HepG2 (cell line): ENCODE measurements at places on chromosomes 6 and 20. TPM values are rescaled to one million over a fixed set of nuclear protein-coding genes. Genes with fewer than 3 reads are reported as not detected.

The SOBP gene
- 5.0 and 6.9 TPM in 2 replicates for total RNA-seq

The FOXF2 gene
- not detected in 2 replicates for total RNA-seq

The DACT2 gene
- total RNA-seq = not detected in 2 replicates

- peaks cover 65% of the 10 kb centered on the region for H3K36me3 ChIP-seq
- DNase-seq = no peak
- H3K27ac ChIP-seq = no peak overlapping the region
- H3K4me3 ChIP-seq = no peak overlapping the region
- no peaks in the 10 kb centered on the region for H3K27me3 ChIP-seq
- H3K4me1 ChIP-seq = peaks cover 17% of the 10 kb centered on the region
Observed at GRCh38 chr20:49261173-49261572, 16.7 kb downstream of the ZNFX1 start.

DNA sequence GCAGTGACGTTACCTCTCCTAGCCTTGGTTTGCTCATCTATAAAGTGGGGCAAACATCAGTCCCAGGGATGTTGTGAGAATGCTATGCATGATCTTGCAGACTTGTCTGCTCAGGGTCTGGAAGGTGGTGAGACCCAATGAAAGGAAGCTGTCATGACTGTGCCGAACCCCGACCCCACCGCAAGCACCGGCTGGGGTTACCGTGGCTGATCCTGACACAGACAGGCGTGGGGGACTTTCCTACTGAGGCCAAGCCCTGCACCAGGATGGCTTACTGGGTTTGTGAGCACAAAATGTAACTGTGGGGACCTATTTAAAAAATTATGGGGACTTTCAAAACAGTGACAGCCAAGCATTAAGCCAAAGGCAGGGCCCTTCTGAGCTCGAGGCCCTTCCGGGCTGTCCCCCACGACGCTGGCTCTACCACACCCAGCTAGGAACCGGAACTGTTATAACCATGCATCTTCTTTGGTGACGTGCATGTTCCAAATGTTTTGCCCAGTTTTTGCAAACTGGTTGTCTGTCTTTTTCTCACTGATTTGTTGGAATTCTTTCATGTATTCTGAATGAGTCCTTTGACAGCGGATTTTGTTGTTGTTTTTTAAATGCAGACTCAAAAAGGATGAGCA lies 76.6 kb upstream of the PMEPA1 start:
- H3K4me3 ChIP-seq = no peak overlapping the region
- no peak for DNase-seq
- no peaks in the 10 kb centered on the region for H3K4me1 ChIP-seq
- no peak overlapping the region for H3K27ac ChIP-seq

GRCh38 chr20:48311956-48312355 lies 515.8 kb downstream of the PREX1 start:
- DNase-seq = no peak
- no peak overlapping the region for H3K4me3 ChIP-seq
- H3K4me1 ChIP-seq = no peaks in the 10 kb centered on the region

GRCh38 chr20:36162272-36162966 lies 7.9 kb downstream of the EPB41L1 start:
- H3K27me3 ChIP-seq = no peaks in the 10 kb centered on the region
- no peaks in the 10 kb centered on the region; the same call in 2 of the 3 replicates for H3K36me3 ChIP-seq
- DNase-seq = no peak
- H3K27ac ChIP-seq = no peak overlapping the region
- H3K4me1 ChIP-seq = peaks cover 15% of the 10 kb centered on the region

DNA sequence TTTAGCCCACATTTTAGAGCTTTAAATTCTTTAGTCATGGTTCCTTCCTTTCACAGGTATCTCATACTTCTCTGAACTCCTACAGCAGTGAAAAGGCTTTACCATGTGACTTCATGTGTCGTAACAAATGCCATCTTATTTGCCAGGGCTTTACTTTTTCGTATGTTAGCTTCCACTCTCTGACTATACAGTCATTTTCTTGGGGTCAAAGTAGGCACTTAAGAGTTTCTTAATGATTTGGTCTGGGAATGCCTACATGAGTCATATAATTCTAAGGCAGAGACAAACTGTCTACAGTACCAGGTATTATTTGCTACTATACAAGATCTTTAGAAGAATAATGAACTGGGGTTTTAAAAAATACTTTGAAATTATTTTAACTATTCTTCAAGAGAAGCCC lies 15.0 kb downstream of the RAB23 start:
- no peaks in the 10 kb centered on the region; the same call in 1 of the 2 replicates for H3K36me3 ChIP-seq
- no peaks in the 10 kb centered on the region for H3K27me3 ChIP-seq
- no peak overlapping the region for H3K4me3 ChIP-seq
- no peak overlapping the region for H3K27ac ChIP-seq
- H3K4me1 ChIP-seq = no peaks in the 10 kb centered on the region

DNA sequence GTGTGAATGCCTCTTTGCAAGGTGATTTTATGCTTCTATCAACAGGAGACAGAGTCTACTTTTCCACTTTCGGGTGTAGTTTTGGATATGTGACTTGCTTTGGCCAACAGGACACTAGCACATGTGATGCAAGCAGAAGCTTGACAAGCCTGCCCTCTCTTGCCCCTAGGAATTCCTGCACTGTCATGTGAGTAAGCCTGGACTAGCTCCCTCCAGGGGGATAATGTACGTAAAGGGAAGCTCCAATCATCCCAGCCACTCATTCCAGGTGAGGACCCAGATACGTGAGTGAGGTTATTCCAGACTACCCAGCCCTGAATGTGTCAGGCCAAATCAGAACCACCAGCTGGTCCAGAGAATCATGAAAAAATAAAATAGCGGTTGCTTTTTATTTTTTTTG lies 33.3 kb downstream of the BEND3 start:
- no peaks in the 10 kb centered on the region for H3K27me3 ChIP-seq
- no peak overlapping the region for H3K27ac ChIP-seq
- no peak overlapping the region for H3K4me3 ChIP-seq
- no peaks in the 10 kb centered on the region for H3K36me3 ChIP-seq
- peak; percentile 44 for DNase-seq

The DEF6 gene
- 9.6 and 10.0 TPM in 2 replicates for total RNA-seq

DNA sequence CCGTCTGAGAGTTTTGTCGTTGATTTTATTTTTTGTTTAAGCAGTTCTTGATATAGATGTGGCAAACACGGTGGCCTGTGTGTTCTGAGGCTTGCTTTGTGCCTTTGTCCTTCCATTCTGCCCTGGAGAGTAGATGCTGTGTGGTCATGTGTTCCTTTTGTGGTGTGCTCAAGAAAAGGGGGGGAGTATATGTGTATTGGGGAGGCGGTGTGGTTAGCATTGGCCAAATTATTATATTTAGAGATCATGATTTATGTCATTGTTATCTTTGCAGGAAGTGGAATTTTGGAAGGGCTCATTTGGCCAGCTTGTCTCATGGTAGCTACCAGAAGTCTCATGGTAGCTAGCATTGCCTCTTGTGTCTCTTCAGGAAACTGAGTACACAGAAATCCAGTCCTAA lies 16.4 kb downstream of the RREB1 start:
- no peak overlapping the region for H3K4me3 ChIP-seq
- no peaks in the 10 kb centered on the region for H3K27me3 ChIP-seq
- H3K27ac ChIP-seq = no peak overlapping the region

The CDC25B gene
- 14.5 and 19.3 TPM in 2 replicates for total RNA-seq

GRCh38 chr20:51376111-51376510 lies 166.4 kb downstream of the NFATC2 start:
- no peaks in the 10 kb centered on the region for H3K36me3 ChIP-seq
- DNase-seq = no peak
- H3K27ac ChIP-seq = no peak overlapping the region
- H3K4me3 ChIP-seq = no peak overlapping the region
- no peaks in the 10 kb centered on the region for H3K4me1 ChIP-seq
- H3K27me3 ChIP-seq = peaks cover 13% of the 10 kb centered on the region; the same call in 1 of the 3 replicates

DNA sequence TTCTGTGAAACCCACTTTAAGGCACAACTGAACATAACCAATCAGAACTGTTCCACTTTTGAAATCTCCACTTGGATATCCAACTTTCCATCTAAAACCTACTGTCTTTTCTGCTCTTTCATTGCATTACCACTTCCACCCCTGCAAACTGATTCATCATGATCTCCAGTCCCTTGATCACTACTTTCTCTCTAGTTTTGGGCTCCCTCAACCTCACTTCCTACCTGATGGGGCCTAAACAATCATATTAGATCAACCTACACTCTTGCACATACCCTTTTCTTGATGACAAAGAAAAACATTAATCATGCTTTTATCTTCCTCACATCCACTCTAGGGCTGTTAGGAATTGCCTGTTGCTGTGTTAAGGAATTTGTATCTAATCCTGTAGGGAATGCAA lies 137.6 kb downstream of the PDSS2 start:
- H3K4me3 ChIP-seq = no peak overlapping the region
- no peak for DNase-seq
- H3K36me3 ChIP-seq = no peaks in the 10 kb centered on the region
- H3K4me1 ChIP-seq = 0 out of 2 replicates have a peak, but pooled peaks cover 7% of the 10 kb centered on the region

- no peak for DNase-seq
- no peaks in the 10 kb centered on the region for H3K4me1 ChIP-seq
- no peaks in the 10 kb centered on the region for H3K27me3 ChIP-seq
- no peak overlapping the region for H3K4me3 ChIP-seq
- H3K27ac ChIP-seq = no peak overlapping the region
Observed at GRCh38 chr6:22206106-22206505, 90.7 kb downstream of the PRL start.

The NKAIN4 gene
- total RNA-seq = not detected in 2 replicates

GRCh38 chr20:1964659-1965405 lies 29.0 kb downstream of the PDYN start:
- DNase-seq = no peak
- H3K27ac ChIP-seq = no peak overlapping the region
- no peak overlapping the region for H3K4me3 ChIP-seq
- peaks cover 5% of the 10 kb centered on the region; the same call in 1 of the 2 replicates for H3K4me1 ChIP-seq
- H3K27me3 ChIP-seq = peaks cover 4% of the 10 kb centered on the region
- H3K36me3 ChIP-seq = no peaks in the 10 kb centered on the region

DNA sequence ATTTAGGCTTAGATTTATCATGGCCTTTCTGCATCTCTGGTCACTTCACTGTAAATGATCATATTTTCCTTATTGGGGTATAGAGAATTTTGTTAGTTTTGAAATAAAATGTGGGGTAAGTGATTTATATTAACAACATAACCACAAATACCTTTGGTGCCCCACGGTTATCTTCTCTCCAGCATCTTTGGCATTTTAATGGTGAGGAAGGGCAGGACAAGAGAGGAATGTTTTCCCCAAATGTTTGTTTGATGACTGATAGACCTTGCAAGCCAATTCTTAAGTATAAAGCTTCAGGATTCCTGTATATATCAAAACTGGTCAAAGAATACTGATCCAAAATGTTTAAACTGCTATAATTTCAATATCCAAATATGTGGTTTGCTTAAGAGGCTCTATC lies 171.6 kb upstream of the SMLR1 start:
- no peak overlapping the region for H3K27ac ChIP-seq
- H3K4me3 ChIP-seq = no peak overlapping the region
- no peaks in the 10 kb centered on the region for H3K36me3 ChIP-seq
- no peaks in the 10 kb centered on the region for H3K4me1 ChIP-seq

The AVP gene
- total RNA-seq = not detected in 2 replicates

- no peaks in the 10 kb centered on the region for H3K36me3 ChIP-seq
- peaks cover 35% of the 10 kb centered on the region for H3K4me1 ChIP-seq
- no peak overlapping the region for H3K27ac ChIP-seq
- H3K27me3 ChIP-seq = peaks cover 4% of the 10 kb centered on the region; the same call in 1 of the 3 replicates
- DNase-seq = no peak
Observed at GRCh38 chr6:73699676-73700459, 3.9 kb downstream of the CD109 start.

GRCh38 chr6:135464634-135465033 lies 32.9 kb downstream of the AHI1 start:
- no peaks in the 10 kb centered on the region for H3K27me3 ChIP-seq
- no peak overlapping the region for H3K27ac ChIP-seq
- no peak for DNase-seq
- no peak overlapping the region for H3K4me3 ChIP-seq
- peaks cover 1% of the 10 kb centered on the region; the same call in 1 of the 2 replicates for H3K36me3 ChIP-seq
- no peaks in the 10 kb centered on the region for H3K4me1 ChIP-seq

The UNC5CL gene
- total RNA-seq = 0.87 and 2.4 TPM in 2 replicates

The DEFB124 gene
- not detected in 2 replicates for total RNA-seq

GRCh38 chr6:84166395-84166794 lies 61.0 kb downstream of the CEP162 start:
- H3K4me3 ChIP-seq = no peak overlapping the region
- 0 out of 2 replicates have a peak, but pooled peaks cover 1% of the 10 kb centered on the region for H3K36me3 ChIP-seq
- no peaks in the 10 kb centered on the region for H3K27me3 ChIP-seq

GRCh38 chr20:1535420-1536175 lies 21.9 kb downstream of the SIRPD start:
- no peaks in the 10 kb centered on the region for H3K4me1 ChIP-seq

GRCh38 chr6:126063512-126064146 lies 77.3 kb downstream of the TRMT11 start:
- H3K4me1 ChIP-seq = no peaks in the 10 kb centered on the region; the same call in 1 of the 2 replicates
- no peaks in the 10 kb centered on the region for H3K27me3 ChIP-seq
- no peak overlapping the region for H3K27ac ChIP-seq
- DNase-seq = no peak
- H3K4me3 ChIP-seq = no peak overlapping the region

The CAGE1 gene
- total RNA-seq = 0.15 TPM in 1 of 2 replicates, not detected in the other

GRCh38 chr6:13431861-13432465 lies 55.4 kb downstream of the GFOD1 start:
- no peaks in the 10 kb centered on the region for H3K27me3 ChIP-seq
- DNase-seq = peak; percentile 45
- H3K27ac ChIP-seq = no peak overlapping the region

- no peaks in the 10 kb centered on the region for H3K36me3 ChIP-seq
- peaks cover 9% of the 10 kb centered on the region for H3K4me1 ChIP-seq
- DNase-seq = no peak
- no peak overlapping the region for H3K4me3 ChIP-seq
- H3K27me3 ChIP-seq = no peaks in the 10 kb centered on the region
Observed at GRCh38 chr20:37131486-37131885, 35.7 kb upstream of the RBL1 start.

The OTOR gene
- not detected in 2 replicates for total RNA-seq

DNA sequence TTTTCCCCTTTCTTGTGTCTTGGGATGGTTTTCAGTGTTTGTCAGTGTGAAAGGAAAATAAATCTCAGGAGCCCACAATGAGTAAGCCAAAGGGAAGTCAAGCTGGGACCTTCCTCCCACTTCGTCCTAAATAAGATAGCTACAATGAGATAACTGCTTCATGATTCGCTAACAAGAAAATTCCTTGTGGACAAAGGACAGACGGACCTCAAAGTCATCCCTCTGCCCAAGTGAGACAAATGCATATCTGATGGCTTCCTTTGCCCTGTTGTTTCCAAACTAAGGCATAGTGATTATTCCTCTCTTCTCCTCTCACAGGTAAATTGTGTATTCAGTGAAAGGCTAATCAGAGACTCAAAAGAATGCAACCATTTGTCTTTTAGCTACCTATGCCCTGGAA lies 26.1 kb upstream of the ADTRP start:
- H3K4me1 ChIP-seq = no peaks in the 10 kb centered on the region
- peaks cover 27% of the 10 kb centered on the region for H3K27me3 ChIP-seq
- no peak for DNase-seq

DNA sequence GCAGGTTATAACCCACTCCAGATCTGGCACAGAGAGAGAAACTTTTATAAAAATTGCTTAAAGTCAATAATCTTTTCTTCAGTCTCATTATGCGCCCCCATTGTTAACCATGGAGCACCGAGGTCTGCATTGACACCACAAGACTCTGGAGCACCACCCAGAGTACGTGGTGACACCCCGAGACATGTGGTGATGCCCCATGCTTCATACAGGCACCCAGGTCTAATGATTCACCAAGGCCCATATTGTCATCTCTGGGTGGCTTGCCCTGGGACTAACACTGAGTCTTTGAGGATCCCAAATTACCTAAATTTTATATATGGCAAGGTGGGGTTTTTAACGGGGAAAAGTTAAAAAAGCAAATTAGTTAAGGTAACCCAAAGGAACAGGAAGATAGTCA lies 31.1 kb downstream of the CD109 start:
- H3K27ac ChIP-seq = no peak overlapping the region
- no peak for DNase-seq
- no peak overlapping the region for H3K4me3 ChIP-seq
- H3K4me1 ChIP-seq = no peaks in the 10 kb centered on the region
- H3K36me3 ChIP-seq = no peaks in the 10 kb centered on the region
